ENCODE measurements at places on chromosomes 12 and 14.

- DNase-seq: peak; percentile 7
Observed at GRCh38 chr14:26621807-26622560, 24.2 kb upstream of the NOVA1 start.

GRCh38 chr14:95231966-95232633 is 74.8 kb upstream of the DICER1 start:
- DNase-seq: no peak

GRCh38 chr14:71582705-71583104 is 349.5 kb upstream of the RGS6 start:
- DNase-seq: peak; percentile 28

DNA sequence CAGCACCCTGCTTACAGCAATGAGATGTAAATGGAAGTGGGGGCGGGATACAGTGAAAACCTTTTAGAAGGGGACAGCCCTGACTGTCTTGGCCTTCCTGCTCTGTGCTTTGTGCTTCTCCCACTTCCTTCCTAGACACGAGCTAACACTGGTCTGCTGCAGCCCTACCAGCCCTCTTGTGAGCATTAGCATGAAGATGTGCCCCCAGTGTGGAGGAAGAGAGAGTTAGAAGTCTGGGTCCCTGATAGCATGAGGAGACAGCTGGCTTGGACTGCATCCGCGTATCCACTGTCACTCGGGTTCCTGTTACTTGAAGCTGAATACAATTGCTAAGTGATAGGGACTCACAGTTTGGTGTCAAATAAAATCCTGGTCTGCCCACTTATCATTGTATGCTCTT is 248.1 kb upstream of the SOX5 start:
- peak; percentile 7 for DNase-seq

- DNase-seq: peak; percentile 66
Observed at GRCh38 chr12:29725587-29726320, 58.0 kb downstream of the TMTC1 start.
